ENCODE measurements at places on chromosomes 4 and X.

- DNase-seq: no peak
Observed at GRCh38 chrX:72348247-72348979, 42.7 kb upstream of the CITED1 start.

GRCh38 chr4:156560701-156561100, 410.9 kb downstream of the PDGFC start:
- no peak for DNase-seq

- DNase-seq: no peak
Observed at GRCh38 chr4:185019456-185020292, 1.4 kb downstream of the HELT start.

DNA sequence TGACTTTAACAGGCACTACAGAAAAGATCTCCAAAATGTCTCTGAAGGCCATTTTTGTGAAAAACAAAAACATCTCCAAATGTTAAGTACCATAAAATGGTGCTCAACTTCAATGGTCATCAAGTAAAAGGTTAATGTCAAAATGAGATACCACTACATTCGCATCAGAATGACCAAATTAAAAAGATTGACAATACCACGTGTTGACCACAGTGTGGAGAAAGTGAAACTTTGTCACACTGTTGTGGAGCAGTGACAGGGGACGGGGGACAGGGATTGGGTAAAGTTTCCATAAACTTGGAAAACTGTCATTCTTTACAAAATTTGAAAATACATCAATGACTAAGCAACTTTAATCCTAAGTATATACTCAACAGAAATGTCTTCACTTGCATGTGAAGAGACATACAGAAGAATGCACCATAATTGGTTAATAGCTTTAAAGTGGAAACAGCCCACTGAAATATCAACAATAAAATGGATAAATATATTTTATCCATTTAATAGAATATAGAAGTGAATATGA, 19.1 kb upstream of the CISD2 start:
- no peak for DNase-seq

GRCh38 chr4:107736924-107737448, 17.0 kb upstream of the PAPSS1 start:
- DNase-seq: no peak

DNA sequence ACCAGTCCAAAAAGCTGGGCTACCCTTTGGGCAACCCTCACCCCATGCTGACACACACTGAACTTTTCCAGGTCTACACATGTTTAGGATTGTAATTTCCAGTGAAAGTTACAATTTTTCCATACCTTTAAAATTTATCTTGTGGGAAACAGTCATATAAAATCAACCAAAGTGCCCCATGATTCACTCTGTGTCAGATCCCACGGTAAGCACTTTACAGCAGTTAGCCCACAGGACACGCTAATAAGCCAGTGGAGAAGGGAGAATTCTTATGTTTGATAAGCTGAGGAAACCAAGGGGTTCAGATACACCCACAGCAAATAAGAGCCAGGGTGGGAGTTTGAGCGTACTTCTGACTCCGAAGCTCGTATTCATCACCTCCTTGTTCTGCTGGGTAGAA, 72.4 kb upstream of the TBL1X start:
- DNase-seq: no peak

- DNase-seq: no peak
Observed at GRCh38 chr4:56958111-56958517, 19.3 kb downstream of the NOA1 start.

DNA sequence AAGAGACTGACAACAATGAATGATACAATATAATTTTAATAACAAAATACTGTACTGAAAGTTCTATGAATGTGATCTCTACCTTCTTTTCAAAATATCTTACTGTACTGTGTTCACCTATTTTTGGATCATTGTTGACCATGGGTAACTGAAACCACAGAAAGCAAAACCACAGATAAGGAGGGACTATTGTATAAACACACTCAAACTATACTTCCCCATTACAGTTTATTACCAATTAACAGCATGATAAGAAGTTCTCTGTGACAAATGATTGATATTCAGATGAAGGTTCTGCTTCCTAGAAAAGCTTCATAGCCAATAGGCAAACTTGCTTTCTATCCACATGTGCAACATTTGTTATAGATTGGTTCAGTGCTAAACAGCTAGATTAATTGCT, 50.1 kb downstream of the GABRG1 start:
- DNase-seq: no peak

- DNase-seq: no peak
Observed at GRCh38 chrX:150219374-150220185, 143.5 kb upstream of the MAMLD1 start.

DNA sequence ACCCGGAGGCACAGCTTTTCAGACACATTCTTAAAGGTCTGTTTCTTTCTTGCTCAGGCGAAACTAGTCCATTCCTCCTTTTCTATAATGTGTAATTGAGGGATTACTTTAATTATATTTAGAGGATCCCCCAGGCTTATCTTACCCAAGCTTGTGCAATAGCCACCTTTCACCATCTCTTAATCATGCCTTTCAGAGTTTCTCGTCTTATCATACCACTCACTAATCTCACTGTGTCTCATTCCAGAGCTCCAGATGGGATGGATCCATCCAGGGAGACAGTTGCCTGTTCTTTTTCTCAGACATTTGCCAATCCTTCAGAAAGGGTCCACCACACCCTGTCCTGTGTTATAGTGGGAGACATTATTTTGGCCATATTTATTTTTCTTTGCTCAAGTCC, 12.5 kb downstream of the SPARCL1 start:
- DNase-seq: no peak

DNA sequence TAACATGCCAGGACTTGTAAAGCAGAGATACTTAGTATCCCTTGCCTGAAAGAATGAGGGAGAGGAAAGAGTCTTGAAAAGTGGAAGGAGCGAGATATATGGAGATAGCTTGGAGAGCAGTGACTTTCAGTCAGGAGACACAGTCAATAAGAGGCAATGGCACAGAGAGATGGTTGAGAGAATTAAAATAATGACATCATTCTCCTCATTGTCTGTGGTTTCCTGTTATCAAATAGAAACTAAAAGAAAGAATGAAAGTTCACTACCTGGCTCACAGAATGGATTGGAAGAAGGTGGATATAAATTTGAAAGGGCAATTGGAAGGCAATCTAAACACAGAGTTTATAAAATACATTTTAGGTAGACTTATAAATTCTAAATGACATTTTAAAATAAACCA, 760.2 kb upstream of the AADAT start:
- no peak for DNase-seq

DNA sequence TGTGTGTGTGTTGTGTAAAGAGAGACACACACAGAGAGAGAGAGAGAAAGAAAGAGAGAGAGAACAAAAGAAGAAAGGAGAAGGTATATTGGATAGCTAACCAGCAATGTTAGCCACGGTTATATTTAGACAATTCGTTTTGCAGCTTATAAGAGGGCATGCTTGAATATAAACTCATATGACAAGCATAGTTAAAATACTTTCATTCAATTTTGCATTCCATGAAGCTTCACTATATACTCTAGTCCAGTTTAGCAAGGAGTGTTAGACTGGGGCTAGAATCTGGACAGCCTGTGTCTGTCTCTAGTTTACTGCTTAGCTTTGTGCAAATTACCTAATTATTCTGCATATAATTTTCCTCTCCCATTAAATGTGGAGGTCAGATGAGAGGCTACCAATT, 525.9 kb upstream of the ZFP42 start:
- DNase-seq: no peak

DNA sequence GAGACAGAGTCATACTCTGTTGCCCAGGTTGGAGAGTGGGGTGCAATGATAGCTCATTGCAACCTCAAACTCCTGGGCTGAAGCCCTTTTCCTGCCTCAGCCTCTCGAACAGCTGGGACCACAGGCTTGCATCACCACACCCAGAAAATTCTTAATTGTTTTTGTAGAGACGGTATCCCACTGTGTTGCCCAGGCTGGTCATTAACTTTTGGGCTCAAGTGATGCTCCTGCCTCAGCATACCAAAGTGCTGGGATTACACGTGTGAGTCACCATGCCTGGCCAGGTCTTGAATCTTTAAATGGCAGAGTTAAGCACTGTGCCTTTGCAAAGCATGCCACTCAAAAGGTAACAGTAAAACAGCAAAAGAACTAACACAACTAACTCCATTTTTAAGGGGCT, 28.6 kb upstream of the BBS12 start:
- no peak for DNase-seq

DNA sequence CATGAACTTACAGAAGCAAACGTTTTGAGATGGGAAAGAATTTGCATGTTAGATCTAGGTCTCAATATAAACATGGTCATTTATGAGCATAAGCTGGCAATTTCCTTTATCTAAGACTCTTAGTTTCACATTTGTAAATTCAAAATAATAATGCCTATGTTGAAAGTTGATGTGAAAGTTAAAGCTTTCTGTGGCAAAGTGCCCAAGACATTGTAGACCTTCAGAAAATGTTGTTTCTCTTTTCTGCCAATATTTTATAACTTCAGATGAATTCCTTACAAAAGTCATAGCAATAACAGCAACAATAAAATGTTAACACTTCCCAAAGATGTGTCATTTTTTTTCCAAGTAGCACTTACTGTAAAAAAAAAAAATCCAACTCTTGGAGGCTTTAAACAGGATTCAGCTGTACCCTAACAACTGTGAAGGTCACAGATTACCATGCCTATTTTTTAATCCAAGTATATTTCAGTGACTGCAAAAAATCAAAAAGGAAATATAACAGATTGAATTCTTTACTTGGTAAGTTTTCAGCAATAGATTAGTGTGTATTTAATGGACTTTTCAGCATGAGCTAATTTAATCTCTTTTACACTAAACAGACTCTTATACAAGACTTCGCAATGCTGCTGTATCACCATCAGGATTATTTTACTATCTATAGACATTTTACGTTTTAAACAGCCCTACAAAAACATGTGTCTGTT, 206.5 kb upstream of the PDE5A start:
- no peak for DNase-seq

- no peak for DNase-seq
Observed at GRCh38 chr4:88091378-88091777, 67.1 kb downstream of the ABCG2 start.

GRCh38 chr4:85708468-85708867, 233.5 kb downstream of the ARHGAP24 start:
- DNase-seq: no peak

- peak; percentile 21 for DNase-seq
Observed at GRCh38 chr4:186587416-186588018, 32.1 kb upstream of the MTNR1A start.

- no peak for DNase-seq
Observed at GRCh38 chr4:142156256-142156655, 519.9 kb downstream of the IL15 start.

- no peak for DNase-seq
Observed at GRCh38 chr4:25233194-25233593, 639 bp upstream of the PI4K2B start.

GRCh38 chrX:10356979-10357378, 200.2 kb downstream of the CLCN4 start:
- no peak for DNase-seq

- DNase-seq: no peak
Observed at GRCh38 chr4:119731146-119731742, 102.6 kb upstream of the PDE5A start.

DNA sequence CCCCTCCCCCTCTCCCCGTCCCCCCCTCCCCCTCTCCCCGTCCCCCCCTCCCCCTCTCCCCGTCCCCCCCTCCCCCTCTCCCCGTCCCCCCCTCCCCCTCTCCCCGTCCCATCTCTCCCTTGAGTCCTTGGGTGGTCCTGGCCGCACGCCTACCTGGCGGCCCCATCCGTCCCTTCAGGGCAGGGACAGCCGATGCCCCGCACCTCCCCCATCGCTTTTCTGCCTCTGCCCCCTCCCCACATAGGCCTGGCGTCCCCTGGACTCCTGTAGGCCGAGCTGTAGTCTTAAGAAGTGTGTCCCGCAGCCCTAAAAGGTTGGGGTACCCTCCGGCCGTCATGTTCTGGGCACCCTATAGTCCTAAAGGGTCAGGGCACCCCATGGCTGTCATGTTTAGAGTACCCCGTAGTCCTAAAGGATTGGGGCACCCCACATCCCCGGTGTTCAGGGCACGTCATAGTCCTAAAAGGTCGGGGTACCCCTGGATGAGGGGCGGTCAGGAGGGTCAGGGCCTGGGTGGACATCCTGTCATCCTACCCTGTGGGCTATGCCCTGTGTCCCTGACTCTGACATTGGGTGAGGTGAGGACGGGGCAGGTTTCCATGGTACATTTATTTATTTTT, 10.8 kb upstream of the GTPBP6 start:
- no peak for DNase-seq

DNA sequence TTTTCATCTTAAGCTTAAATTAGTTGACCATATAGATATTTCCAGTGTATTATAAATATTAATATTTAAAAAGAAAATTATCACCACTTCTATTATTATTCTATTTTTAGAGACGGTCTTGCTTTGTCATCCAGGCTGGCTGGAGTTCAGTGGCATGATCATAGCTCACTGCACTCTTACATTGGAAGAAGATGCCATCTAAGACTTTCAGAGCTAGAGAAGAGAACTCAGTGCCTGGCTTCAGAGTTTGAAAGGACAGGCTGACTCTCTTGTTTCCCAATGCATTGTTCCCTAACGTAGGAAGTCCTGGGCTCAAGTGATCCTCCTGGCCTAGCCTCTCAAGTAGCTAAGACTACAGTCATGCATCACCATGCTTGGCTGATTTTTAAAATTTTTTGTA, 75.9 kb downstream of the FIP1L1 start:
- DNase-seq: no peak

- DNase-seq: no peak
Observed at GRCh38 chr4:101400096-101400495, 52.8 kb upstream of the PPP3CA start.

GRCh38 chr4:6728320-6729029, 12.5 kb downstream of the BLOC1S4 start:
- no peak for DNase-seq

DNA sequence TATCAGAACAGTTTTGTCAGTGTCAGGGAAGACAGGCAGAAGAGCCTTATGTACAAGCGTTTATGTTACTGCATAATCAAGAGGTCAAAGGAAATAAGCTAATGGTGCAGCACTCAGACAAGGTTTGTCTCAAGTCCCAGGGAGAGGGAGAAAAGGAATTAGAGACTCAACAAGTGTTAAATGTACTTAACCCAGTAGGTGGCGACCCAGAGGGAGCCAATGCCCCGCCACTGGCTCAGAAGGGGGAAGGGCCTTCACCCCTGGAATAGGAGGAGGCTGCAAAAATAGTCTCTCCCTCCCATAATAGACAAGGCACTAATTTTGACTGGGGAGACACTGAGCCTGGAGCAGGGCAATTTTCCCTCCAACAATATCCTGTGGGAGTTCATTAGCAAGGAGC, 14.1 kb upstream of the PAPSS1 start:
- DNase-seq: no peak

Measured in stimulated activated CD4-positive, alpha-beta T cell treated with anti-CD3 and anti-CD28 coated beads, Interleukin-1b, Interleukin-23, amount 100 ng/mL, for 1 hour (primary cell).